Stimulated activated CD4-positive, alpha-beta T cell treated with anti-CD3 and anti-CD28 coated beads, TNF-alpha, amount 100 ng/mL, for 1 hour (primary cell): ENCODE measurements at places on chromosomes 7 and 10.

DNA sequence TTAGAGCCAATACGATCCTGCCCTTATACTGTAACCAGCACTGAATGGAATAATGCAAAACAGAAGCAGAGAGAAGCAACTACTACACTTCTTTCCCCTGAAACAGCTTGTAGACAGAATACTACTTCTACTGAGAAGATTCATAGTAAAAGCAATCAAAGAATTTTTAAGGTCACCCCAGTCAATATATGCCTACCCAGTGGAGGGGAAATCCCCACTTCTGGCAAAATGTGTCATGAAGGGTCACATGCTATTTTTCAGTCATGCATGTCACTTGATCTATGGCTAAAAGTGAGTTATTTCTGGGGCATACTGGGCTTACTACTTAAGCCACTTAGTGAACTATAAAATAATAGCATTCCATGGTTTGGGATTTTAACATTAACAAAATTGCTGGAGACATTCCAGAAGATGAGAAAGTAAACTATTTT is 25.6 kb downstream of the IRF5 start:
- no peak for DNase-seq

DNA sequence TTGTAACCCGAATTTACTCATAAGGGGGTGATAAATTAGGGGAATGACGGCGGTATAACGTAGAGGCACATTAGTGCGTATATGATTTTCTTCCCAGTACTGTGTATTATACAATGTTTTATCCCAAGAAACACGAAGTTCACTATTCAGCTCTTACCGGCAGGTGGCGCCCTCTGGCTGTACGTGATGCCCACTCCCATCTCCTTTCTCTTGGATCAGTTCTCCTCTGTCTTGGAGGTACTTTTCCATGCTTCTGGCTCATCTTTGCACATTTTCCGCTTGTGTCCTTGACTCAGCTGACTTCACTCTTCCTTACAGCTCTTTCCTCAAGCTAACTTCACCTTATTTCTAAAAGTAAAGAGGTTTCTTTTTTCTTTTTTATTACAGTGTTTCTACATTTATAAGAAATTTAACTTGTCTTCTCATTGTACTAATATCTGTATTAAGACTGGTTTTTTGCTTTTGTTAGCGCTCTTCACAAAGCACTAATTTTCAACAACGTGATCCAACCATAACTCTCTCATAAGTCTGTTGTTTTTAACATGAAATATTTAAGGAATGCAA is 21.3 kb downstream of the TMEM176B start:
- peak; percentile 40 for DNase-seq

DNA sequence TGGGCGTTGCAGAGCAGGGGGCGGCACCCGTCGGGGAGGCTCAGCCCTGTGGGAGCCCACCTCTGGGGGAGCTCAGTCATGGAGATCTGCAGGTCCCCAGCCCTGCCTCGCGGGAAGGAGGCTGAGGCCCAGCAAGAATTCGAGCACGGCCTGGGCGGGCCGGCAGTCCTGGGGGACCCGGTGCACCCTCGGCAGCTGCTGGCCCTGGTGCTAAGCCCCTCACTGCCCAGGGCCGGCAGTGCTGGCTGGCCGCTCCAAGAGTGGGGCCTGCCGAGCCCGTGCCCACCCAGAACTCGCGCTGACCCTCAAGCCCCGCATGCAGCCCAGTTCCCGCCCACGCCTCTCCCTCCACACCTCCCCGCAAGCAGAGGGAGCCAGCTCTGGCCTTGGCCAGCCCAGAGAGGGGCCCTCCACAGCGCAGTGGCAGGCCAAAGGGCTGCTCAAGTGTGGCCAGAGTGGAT is 76.2 kb downstream of the TMEM26 start:
- no peak for DNase-seq

DNA sequence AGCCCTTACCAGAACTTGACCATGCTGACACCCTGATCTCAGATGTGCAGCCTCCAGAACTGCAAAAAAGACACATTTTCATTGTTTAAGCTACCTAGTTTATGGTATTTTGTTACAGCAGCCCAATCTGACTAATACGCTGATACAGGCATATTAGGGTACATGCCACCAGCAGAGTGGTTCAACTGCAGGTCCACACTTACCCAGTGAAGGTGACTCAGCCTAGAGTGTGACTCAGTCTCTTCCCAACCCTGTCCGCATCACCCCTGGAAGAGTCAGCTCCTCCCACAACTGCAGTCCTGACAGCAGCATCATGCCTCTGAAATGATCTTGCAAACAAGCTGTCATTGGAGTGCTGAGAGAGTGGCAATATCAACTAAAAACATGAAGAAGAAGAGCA is 30.8 kb upstream of the GOT1 start:
- no peak for DNase-seq

GRCh38 chr10:33571616-33572015 is 237.1 kb upstream of the NRP1 start:
- no peak for DNase-seq

GRCh38 chr7:158074896-158075632 is 512.6 kb downstream of the PTPRN2 start:
- DNase-seq: no peak

DNA sequence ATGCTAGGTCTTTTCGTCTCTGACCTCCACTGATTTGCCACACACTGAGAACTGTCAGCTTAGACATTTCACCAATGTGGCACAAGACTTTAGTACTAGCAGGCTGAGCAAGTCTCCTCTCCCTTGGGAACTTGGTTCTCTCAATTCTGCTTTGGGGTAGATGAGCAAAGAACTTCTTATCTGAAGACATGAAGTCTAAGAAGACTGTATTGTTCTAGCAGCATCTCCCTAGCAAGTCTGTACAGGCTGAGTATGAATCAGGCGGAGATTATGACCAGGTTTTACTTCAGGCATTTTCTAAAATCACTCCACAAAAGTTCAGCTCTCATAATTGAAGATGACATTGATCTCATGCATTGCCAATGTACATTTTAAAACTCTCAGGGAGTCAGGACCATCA is 23.8 kb upstream of the STN1 start:
- DNase-seq: no peak

GRCh38 chr7:67432536-67433234 is 436.1 kb downstream of the TYW1 start:
- DNase-seq: no peak

DNA sequence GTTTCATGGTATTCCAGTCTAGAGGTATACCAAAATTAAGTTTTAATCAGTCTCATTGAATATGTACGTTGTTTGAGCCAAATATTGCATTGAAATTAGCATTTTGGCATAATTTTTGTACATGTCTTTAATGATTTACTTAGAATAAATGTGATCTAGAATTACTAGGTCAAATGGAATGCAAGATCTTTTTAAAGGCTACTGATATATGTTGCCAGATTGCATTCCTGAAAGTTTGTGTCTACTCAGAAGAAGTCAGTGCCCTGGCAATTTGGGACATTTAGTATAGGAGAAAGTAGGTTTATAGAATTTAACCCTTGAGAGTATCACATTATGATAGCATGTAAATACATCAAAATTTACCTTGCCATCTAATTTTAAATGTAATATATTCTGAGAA is 32.4 kb downstream of the KMT2E start:
- DNase-seq: no peak

DNA sequence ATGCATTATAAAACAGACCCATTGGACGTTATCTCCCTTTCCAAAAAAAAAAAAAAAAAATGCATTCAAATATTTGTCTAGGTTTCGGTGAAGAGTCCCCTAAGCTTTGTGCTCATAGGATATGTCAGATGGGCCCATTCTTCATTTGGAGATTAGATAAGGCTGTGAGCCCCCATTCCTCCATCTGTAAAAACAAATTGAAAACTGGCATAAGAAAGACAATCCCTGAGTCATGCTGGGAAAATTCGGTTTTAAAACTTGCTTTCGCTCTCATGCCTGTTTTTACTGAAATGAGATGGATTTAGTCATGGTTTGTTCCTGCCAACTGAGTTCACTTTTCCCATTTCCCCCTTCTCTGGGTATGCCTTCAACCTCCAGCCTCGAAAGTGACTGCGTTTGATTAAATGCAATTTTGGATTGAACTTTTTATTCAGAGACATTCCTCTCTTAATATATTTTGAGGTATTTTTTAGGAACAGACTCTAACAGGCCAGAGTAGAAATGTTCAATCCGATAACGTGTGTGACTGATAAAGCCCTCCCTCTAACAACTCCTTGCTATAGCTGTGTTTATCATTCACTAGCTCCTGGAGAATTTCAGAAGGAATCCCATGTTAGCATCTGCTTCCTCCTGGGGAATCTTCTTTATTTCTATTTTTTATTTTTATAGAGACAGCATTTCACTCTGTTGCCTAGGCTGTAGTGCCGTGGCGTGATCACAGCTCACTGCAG is 190.9 kb upstream of the LYZL2 start:
- DNase-seq: no peak

GRCh38 chr10:122251459-122252255 is 19.4 kb upstream of the BTBD16 start:
- no peak for DNase-seq

DNA sequence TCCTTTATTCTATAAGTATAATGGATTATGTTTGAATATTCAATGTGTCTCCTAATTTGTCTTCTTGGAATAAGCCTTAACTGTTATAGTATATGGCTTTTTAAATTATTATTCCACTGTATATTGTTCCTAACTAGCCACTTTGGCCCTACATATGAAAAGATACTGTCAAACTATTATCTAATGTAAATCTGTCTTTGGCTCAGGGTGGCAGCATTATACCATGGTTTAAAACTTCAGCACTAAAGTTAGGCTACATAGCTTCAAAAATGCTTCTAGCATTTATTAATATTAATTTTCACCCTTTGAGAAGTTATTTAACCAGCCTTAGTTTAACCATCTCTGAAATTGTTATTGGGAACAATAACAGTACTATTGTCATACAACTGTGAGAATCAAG is 543.1 kb upstream of the MBL2 start:
- DNase-seq: no peak

DNA sequence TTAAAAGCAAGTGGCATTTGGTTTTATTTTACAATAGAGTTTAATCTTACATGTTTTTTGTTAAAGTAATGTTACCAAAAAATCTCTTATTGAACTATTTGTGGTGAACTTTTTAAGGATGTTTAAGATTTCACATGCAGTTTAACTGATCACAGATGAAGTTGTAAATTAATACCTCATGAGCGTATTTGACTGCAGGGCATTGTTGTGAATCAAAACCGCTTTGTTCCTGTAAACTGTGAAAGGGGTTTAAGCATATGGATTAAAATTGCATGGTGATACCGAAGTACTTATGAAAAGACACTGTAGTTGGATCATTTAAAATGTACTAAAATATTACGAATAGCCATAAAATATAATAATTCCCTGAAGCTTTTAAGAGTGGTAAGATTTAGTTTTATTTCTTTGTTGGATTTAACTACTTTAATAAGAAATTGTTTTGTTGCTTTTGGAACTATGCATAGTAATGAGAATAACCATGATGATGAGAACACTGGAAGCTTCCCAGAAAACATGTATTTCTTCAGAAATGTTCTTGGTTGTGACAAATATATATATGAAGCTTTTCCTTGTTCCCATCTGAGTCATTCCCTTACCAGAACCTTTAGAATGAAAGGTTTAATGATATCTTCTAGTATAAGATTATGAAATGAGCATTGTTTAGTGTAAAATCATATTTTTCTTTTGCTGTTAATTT is 131.3 kb downstream of the ADK start:
- DNase-seq: no peak

- no peak for DNase-seq
These were observed 27.4 kb upstream of the NDST2 start for GRCh38 chr10:73838827-73839226.

GRCh38 chr10:124587811-124588211 is 126.2 kb downstream of the LHPP start:
- no peak for DNase-seq
